ENCODE measurements at places on chromosomes 11 and 22.

GRCh38 chr11:90204832-90205646 lies 17.8 kb downstream of the CHORDC1 start:
- peak; percentile 54 for DNase-seq

GRCh38 chr11:11568651-11569229 lies 53.1 kb downstream of the GALNT18 start:
- DNase-seq: no peak

DNA sequence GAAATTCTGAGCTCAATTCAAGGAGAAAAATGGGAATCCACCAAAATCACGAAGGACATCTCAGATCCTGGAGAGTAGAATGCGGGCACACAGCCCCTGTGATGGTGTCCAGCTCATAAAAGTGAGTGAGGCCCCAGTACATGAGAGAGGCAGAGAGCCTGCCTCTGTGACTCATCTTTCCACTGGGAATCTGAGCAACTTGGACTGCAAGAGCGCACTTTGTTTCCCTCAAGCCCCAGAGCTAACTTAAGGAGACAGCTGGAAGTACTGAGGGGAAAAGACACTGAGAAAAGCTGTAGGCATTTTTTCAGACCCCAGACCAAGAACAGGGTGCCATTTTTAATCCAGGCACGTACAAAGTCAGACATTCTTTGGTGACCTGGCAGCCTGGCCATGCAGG lies 273.7 kb downstream of the C11orf87 start:
- no peak for DNase-seq

DNA sequence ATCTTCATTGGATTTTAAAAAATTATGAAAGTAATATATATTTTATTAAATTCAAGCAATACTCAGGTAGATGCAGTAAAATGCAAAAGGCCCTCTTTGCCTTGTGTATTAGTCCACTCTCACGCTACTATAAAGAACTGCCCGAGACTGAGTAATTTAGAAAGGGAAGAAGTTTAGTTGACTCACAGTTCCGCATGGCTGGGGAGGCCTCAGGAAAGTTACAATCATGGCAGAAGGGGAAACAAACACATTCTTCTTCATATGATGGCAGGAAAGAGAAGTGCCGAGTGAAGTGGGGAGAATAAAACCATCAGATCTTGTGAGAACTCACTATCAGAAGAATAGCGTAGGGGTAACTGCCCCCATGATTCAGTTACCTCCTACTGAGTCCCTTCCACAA lies 130.8 kb downstream of the HIPK3 start:
- DNase-seq: no peak

- no peak for DNase-seq
Measured at GRCh38 chr11:33040033-33040861, 875 bp downstream of the TCP11L1 start.

DNA sequence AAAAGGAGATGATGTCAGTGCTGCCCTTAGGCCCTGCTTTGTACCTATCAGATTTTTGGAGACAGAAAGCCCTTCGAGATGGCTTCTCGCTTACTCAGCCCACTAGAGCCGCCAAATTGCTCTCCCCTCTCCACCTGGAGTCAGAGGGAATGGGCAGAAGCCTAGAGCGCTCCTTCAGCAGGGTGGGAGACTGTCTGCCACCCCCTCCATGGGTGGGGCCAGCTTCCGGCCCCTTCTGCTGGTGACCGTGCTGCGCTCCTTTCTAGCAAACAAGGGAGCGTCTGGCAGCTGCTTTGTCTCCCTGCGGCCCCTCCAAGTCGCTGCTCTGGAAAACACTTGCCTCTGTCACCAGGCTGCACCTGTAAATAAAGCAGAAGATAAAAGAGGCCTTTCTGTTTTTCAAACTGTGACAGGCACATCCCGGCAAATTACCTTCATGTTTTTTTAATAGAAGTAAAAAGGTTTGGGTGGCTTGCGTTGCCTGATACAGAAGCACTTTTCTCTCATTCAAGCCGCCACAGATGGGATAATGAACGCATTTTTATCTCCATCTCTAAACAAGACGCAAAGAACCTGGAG lies 145.7 kb upstream of the NECTIN1 start:
- DNase-seq: no peak

Data from neuronal stem cell (in vitro differentiated cells).